Adipocyte (in vitro differentiated cells): ENCODE measurements at places on chromosomes 6 and 20.

GRCh38 chr6:17472653-17473183 is 79.3 kb downstream of the CAP2 start:
- DNase-seq, result peak; percentile 27

DNA sequence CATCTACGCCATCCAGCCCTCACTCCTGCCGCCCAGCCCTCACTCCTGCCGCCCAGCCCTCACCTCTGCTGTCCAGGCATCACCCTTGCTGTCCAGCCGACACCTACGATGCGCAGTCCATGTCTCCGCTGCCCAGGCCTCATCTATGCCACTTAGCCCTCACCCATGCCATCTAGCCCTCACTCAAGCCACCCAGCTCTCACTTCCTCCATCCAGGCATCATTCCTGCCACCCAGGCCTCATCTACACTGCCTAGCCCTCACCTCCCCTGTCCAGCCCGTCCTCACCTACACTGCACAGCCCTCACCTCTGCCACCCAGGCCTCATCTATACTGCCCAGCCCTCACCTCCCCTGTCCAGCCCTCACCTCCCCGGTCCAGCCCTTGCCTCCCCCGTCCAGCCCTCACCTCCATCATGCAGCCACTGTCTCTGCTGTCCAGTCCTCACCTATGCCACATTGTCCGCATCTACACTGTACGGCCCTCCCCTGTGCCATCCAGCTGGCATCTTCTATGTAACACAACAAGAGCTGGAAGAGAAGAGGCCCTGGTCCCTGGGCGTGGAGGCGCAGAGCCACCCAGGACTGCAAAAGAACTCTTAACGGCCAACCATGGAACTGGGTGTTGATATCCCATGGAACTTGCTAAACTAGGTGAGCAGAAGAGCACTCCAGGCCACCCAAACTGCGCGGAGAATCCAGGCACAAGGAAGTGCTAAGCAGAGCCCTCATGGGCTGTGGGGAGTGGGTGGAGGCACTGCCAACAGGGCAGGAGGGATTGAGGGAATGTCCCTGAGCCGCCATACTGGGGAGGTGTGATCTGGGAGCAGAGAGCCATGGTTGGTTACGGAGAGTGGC is 31.0 kb downstream of the RNASET2 start:
- DNase-seq, result no peak

GRCh38 chr6:63307581-63308246 is 12.1 kb downstream of the LGSN start:
- peak; percentile 66 for DNase-seq

- DNase-seq, result no peak
Measured at GRCh38 chr20:35462351-35462750, 7.0 kb downstream of the CEP250 start.

DNA sequence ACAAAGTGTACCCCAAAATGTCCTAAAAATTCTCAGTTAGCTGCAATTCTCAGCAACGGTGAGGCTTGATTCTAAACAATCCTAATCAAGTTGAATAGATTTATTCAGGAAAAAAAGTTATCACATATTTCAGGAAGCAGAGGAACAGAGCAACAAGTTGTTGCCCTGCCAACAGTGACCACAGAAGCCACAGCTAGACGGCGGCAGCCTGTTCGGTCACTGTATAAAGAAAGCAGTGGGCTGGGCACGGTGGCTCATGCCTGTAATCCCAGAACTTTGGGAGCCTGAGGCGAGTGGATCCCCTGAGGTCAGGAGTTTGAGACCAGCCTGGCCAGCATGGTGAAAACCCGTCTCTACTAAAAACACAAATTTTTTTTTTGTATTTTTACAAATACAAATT is 171.2 kb upstream of the BMP5 start:
- DNase-seq, result peak; percentile 48

DNA sequence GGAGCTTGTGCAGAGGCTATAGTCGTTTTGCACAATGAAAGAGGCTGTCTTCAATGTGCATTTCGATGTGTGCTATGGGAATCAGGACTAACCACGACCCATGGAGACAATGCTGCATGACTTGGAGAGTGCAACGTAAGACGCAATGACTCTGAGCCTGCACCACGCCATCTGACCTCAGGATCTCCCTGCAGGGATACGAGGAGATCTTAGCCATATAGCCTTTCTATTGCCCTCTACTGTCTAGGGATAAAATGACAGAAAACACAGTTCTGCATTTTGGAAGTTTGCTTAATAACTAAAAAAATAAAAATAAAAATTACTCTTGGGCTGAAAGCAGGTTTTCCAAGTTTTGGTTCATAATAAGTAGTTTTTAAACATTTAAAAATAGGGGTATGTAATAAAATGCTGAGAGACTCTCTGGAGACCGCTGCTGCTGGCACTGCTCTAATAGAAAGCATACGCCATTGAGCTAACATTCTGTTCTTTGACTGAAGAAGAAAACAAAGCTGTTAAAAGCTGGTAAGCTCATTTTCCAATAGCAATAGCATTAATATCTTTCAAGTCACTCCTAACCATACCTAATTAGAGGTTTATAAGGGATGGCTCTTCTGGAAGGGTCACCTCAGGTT is 87.2 kb downstream of the PDE7B start:
- peak; percentile 39 for DNase-seq

- DNase-seq, result no peak
Measured at GRCh38 chr6:170203212-170203611, 87.7 kb downstream of the DLL1 start.

- DNase-seq, result peak; percentile 78
Measured at GRCh38 chr6:108661430-108661829, 100.7 kb downstream of the FOXO3 start.
